ENCODE measurements at places on chromosomes 13 and 19.

DNA sequence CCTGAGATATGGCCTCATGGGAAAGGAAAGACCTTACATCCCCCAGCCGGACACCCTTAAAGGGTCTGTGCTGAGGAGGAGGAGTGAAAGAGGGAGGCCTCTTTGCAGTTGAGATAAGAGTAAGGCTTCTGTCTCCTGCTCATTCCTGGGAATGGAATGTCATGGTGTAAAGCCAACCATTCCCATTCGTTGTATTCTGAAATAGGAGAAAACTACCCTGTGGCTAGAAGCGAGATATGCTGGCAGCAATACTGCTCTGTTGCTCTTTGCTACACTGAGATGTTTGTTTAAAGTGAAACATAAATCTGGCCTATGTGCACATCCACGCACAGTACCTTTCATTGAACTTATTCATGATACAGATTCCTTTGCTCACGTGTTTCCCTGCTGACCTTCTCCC is 783 bp upstream of the ZNF587B start:
- no peak for DNase-seq

DNA sequence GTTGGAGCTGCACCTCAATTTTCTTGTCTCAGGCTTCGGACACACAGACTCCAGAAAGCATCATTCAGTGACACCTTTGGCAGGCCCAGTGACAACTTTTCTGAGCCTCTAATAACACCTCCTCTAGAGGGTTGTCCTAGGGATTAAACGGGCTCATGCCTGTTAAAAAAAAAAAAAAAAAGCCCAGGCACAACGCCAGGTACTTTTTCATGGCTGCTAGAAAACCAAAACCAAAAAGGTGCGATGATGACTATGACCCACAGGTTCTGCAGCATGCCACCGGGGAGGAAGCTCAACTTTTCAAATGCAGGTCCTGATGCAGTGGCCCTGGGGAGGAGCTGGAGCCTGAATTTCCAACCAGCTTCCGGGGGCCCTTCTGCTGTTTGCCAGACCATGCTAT is 184.2 kb downstream of the ABCC4 start:
- DNase-seq: no peak

GRCh38 chr13:33213024-33213768 is 72.4 kb downstream of the STARD13 start:
- no peak for DNase-seq

- DNase-seq: no peak
Observed at GRCh38 chr13:66210677-66211076, 1019.5 kb downstream of the PCDH9 start.

GRCh38 chr19:18239303-18239702 is 13.1 kb upstream of the PDE4C start:
- DNase-seq: no peak

DNA sequence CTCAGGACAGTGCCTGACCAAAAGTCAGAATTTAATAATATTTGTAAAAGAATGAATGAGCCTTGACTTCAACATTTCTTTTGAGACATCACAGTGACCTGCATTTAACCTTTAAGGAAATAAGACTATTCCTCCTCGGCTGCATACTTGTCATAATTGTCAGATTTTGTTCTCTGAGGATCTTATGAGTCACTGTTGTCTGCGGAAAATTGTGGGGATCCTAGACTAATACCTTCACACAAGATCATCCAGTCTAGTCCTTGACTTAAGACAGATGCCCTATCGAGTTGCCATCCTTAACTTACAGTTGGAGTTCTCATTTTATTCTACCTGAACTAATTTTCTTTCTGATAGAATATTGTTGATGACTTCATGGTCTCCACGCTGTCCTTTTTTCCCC is 198.4 kb downstream of the DLEU7 start:
- no peak for DNase-seq

GRCh38 chr13:20728579-20729311 is 25.2 kb downstream of the IL17D start:
- no peak for DNase-seq

DNA sequence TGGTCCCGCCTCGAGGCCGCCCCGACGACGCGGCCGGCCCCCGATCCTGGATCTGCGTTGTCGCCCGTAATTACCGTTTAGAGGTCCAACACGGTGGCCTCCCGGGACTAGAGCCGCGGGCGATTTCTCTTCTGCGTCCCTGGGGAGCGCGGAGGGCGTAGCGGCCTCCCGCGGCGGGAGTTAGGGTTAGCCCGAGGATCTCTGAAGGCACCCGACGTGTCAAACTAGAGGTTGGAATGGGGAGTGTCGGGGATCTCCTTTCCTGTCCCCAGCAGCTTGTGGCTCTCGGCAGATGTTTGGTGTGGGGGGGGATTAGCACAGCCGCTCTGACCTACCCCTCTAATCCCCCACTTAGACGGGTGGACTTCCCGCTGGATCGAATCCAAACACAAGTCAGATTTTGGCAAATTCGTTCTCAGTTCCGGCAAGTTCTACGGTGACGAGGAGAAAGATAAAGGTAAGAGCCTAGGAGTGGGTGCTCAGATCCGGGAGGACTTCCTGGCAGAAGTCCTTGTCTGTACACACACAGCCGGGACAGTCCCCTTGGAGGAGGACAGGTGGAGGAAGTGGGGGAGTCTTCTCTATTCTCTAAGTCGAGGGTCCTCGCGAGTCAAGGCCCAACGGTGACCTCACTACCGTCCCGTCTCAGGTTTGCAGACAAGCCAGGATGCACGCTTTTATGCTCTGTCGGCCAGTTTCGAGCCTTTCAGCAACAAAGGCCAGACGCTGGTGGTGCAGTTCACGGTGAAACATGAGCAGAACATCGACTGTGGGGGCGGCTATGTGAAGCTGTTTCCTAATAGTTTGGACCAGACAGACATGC is 581 bp downstream of the CALR start:
- DNase-seq: no peak

DNA sequence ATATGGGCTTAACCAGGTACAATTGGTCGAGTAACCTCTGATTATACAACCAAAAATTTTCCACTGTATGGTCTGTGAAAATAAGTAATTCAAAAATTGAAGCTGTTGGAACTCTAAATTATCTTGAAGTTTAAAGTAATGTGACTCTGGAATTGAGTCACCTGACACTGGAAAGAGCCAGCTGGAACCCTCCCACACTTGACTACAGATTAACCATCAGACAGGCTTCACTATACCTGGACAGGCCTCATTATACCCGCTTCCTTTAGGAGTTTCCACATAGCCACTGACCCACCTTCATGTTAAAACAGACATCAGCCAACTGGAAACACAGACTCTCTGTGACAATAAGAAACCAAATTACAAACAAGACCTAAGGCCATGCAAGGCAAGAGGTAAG is 1.3 kb downstream of the ZNF433 start:
- no peak for DNase-seq
